Fibroblast of skin of left quadriceps (primary cell): ENCODE measurements at places on chromosomes 16 and 17.

GRCh38 chr17:43129671-43130010, 4.5 kb upstream of the BRCA1 start:
- DNase-seq = no peak

DNA sequence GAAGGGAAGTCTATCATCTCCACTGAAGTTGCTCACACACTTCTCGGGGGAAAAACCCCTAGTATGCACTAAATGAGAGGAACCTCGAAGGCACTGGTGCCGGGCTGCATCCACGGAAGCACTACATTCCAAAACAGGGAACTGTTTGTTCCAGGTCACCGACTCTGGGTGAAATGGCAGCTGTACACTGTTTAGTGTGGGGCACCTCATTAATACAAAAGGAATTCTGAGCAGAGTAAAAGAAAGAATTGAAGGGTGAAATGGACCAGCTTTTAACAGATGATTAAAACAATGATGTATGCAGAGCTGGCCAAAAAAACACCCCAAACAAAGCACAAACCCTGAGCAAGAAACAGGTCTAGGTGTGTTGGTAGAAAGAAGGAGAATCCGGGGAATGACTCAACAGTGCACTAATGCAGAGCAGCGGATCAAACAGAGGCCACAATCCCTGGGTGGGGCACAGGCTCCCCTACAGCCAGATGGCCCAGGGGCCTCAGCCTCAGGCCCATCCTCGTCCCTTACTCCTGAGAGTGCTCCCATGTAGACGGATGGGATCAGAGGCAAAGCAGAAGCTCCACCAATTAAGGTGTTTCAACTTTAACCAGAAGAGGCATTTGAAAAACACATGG, 161.5 kb downstream of the ZFHX3 start:
- no peak for DNase-seq

- no peak for DNase-seq
Measured at GRCh38 chr17:42527932-42528331, 8.1 kb upstream of the NAGLU start.

- peak; percentile 69 for DNase-seq
Measured at GRCh38 chr17:37490638-37491614, 1.2 kb downstream of the DUSP14 start.

DNA sequence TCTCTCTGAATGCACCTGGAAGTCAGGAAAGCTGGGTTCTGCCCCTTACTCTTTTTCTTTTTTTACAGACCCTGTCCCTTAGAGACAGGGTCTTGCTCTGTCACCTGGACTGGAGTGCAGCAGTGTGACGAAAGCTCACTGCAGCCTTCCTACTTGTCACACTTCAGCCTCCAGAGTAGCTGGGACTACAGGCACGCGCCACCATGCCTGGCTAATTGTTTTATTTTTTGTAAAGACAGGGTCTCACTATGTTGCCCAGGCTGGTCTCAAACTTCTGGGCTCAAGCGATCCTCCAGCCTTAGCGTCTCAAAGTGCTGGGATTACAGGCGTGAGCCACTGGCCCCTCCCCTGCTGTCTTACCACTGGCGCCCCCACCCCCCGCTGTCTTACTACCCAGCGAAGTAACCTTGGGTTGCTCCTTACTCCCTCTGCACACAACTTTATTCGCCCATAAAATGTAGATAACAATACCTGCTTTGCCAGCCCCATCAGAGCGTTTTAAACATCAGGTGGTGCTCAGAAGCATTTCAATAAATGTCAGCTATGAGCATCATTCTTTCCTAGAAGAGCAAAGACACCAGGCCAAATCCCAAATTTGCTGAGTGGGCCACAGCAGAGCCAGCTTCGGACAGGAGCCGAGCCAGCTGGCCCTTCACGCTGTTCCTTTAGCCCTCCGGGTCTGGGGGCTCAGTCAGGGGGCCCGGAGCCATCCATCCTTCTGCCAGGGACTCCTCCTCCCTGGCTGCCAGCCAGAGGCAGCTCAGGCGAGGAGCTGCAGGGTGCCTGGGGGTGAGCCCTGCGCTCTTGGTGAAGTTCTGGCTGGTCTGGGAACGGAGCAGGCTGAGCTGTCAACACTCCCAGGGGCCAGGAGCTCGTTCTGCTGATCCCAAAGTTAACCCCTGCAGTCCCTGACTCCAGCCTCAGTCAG, 24.4 kb downstream of the SRL start:
- peak; percentile 10 for DNase-seq

DNA sequence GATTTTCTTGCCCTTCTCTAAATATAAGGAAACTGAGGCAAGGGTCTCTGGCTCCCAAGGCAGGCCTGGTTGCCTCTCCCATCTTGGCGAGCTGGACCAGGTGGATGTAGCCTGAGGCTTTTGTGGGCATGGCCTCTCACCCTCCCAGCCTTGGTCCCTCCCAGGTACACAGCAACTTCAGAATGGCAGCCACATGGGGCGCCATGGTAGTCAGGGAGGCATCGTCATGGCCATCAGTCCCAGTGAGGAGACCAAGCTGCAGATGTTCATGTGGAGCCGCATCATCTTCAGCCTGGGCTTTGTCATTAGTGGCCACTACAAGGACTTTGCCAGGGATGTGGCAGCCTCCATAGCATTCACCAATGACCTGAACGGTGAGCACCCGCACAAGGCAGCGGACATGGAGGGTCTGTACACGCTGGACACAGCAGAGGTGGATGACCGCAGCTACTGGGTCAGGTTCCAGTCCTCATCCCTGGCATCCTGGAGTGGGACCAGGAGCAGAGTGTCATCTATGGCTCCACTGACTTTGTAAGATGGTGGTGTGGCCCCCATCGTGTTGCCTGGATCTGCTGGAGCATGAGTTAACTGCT, 165.8 kb upstream of the ZNF267 start:
- no peak for DNase-seq

DNA sequence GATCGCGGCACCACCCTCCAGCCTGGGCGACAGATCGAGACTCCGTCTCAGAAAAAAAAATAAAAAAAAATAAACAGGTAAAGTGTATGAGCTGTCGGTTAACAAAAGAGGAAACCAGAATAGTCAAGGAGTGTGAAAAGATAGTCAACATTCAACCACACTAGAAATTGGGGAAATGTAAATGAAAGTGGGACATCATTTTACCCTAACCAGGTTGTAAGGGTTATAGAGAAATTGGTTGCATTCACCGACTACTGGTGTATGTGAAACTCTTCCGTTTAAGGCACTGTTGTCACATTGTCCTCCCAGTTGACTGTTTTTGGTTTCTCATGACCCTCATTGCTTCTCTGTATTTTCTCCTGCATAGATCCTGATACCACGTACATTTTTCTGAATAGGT, 62.8 kb downstream of the RABEP1 start:
- no peak for DNase-seq

- DNase-seq = no peak
Measured at GRCh38 chr16:2154533-2155090, 970 bp upstream of the TRAF7 start.

DNA sequence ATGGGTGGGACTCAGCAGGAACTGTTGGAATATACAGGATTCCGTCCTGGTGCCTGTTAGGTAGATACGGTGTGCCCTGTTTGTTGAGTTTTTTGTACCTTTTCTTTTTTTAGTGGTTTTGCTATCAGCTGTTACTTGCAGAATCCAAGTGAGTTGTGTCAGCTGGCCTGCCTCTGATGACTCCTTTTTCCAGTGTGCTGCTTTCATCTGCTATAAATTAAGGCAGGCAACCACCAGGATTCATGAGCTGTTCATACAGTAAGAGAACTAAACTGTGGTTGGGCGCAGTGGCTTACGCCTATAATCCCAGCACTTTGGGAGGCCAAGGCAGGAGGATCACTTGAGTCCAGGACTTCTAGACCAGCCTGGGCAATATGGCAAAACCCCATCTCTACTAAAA, 79.9 kb downstream of the WNT3 start:
- peak; percentile 17 for DNase-seq

DNA sequence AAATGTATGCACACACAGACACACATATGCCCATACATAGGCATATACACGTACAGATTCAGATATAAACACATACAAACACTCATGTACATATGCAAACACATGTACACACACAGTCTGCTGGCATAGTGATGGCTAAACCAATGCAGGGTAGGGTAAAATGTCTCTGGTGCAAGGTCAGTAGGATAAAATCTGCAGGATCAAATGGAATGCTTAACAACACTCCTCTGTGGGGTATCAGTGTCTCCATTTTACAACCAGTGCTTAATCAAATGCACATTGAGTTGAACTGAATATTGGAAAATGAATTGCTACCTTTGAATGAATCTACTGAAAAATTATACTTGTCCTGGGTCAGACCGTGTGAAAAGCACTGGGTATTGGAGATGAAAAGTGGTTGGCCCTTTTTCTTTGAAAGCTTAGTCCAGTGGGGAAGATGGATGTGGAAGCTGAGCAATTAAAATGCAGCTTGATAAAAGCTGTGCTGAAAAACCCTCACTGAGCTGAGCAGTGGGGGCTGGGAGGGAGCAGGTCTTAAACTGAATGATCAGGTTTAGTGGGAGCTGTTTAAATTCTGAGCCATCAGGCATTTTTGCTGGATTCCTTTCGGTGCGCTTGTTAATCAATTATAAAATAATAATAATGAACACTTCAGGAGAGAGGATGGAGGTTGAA, 314.7 kb downstream of the HAPSTR1 start:
- no peak for DNase-seq

DNA sequence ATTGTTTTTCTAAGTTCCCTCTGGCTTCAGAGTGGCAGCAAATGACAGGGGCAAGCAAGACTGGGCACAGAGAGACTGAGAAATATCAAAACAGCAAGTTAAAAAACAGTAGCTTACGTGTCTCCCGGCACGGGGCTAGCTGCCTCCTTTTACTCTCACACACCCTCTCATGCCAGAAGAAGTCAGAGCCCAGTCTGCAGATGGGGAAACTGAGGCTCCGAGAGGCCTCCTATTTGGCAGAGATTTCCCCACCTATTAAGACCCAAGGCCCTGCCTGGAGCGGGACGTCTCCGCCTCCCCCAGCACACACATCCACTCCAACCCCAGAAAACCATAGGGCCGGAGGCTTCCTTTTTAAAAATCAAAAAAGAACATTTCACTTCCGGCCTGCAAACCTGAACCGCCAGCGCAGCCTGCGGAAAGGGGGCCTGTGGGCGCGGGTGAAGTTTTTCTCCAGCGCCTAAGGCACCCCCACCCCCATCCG, 832 bp downstream of the CARHSP1 start:
- no peak for DNase-seq

- no peak for DNase-seq
Measured at GRCh38 chr17:550041-550398, 164.6 kb downstream of the VPS53 start.

DNA sequence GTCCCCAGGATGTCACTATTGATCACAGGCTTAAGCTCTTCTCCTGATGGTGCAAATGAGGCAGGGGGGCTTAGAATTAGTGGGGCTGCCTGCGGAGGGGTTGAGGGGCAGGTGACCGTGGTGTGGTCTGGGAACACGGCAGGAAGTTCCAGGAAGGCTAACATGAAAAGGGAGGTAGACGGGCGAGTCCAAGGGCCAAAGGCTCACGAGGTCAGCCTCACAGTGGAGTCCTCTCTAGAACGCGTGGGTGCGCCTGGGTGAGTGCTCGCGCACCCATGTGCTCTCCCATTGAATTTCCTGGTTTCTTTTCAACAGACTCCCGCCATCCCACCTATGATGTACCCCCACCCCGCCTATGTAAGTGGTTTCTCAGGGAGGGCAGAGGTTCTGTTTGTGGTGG, 15.2 kb downstream of the LGALS9 start:
- no peak for DNase-seq

DNA sequence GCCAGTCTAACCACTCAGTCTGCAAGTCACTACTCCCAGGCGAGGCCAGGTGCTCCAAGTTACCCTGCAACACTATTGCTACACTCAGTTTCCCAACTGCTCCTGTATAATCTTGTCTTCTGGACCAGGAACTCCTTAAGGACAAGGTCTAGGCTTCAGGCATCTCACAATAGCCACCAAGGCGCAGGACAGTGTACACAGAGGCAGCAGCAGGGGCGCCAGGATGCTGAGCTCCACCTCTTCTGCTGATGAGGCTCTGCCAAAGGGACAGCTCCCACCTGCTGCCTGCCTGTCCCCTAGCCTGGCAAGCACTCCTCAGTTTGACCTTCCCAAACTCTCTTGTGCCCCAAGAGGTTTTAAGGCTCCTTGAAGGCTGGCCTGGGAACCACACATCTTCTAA, 3.4 kb downstream of the SLC25A11 start:
- no peak for DNase-seq

GRCh38 chr16:85903559-85903958, 4.6 kb downstream of the IRF8 start:
- DNase-seq = no peak

DNA sequence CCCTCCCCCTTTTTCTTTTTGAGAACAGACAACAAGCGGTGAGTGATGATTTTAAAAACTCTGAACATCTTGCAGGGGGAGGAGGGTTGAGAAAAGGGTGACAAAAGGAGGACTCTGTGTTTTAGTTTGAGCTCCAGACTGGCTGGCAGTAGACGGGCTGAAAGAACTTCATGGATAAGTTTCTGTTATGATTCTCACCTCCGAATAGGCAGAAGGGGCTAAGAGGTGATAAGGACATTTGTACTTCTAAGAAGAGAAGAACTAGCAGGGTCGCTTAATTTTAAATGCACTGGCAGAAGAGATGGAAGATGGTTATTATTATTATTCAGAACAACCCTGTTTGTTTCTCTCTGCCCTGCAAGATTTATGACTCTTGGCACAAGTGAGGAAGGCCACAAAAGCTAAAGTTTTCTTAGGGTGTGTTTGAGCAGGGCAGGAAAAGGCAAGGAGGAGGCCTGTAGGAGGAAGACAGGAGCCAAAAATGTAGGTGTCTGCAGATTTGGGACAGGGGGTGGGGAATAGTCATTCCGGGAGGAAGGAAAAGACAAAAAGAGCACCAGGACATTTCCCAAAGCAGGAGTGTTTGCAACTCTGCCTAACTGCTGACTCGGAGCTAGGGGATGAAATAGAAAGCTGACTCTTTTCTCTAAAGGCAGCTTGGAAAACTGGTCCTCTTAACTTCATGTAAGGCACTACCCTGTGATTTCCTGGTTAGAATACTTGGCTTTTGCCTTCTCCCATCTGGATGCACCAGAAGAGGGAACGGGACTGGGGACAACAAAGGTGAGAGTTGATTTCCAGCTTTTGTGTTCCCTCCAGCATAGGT, 11.9 kb upstream of the HOXB2 start:
- no peak for DNase-seq

GRCh38 chr16:57920880-57921229, 50.1 kb downstream of the CNGB1 start:
- no peak for DNase-seq

GRCh38 chr17:6098823-6099180, 28.6 kb downstream of the WSCD1 start:
- no peak for DNase-seq

- DNase-seq = no peak
Measured at GRCh38 chr16:9567666-9568065, 476.2 kb downstream of the HAPSTR1 start.

GRCh38 chr17:39716073-39716818, 14.1 kb downstream of the MIEN1 start:
- DNase-seq = no peak

GRCh38 chr17:957856-958421, 21.6 kb downstream of the NXN start:
- no peak for DNase-seq

DNA sequence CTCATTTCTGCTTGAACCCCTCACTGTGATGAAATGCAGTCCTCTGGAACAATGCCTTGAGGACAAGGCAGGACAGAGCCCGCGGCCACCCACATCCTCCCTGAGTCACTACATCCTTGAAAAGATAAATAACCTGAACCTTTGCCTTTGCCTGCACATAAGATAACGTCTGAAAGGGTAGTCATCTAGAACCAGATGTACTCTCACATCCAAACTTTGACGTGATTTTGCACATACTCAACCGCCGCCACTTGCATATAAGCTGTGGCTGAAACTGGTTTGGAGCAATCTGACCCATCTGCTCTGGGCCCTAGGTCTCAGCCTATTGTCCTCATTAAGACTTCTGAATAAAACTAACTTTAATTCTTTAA, 252.1 kb downstream of the PHKB start:
- DNase-seq = no peak
